ENCODE measurements at places on chromosomes 4 and X.

DNA sequence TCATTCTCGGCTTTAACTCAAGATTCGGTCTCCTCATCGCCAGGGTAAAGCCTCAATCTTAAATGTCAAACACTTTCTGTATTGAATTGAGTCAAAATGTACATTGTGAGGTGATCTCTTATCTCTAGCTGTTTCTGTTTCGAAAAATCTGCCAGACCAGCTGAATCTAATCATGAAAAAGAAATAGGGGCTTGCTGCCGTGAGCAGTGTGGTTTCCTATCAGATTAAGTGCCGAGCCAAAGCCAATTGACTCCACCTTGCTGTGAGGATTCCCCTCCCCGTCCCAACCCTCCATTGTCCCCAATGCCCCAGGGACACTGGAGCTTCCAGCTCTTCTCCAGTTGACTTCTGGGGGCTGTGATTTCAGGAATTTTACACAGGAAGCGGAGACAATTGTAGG is 12.5 kb upstream of the CRLF2 start:
- no peak for DNase-seq

- no peak for DNase-seq
Measured at GRCh38 chr4:130712038-130712437, 1616.1 kb downstream of the C4orf33 start.

DNA sequence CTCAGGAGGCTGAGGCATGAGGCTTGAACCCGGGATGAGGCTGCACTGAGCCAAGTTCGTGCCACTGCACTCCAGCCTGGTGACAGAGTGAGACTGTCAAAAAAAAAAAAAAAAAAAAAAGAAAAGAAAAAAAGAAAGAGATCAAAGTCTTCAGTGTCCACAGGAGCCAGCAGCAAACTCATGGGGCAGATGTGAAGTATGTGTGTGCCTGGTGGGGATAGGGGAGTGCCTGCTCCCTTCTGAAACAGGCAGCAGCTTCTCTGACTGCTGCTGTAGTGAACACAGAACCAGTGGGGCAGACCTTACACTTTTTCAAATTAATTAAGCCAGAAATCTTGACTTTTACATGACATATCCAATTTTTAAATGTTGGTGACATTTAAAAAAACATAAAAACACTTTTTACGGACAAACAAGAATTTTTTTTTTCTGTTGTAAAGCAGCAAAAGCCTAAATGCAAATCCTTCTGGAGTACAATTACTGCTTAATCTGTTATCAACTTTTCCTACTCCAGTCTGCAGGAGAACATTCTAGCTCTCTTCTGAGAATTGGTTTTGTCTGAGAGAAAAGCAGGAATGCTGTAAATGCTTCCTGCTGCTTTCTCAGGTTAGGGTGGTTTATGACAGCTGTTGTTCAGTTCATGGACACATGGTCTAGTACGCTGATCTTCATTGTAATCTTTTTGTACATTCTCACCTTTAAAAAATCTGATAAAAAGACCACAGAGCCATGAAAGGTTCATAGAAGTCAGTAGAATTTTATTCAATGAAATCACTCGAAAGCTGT is 311.1 kb downstream of the CAMK2D start:
- DNase-seq = no peak

DNA sequence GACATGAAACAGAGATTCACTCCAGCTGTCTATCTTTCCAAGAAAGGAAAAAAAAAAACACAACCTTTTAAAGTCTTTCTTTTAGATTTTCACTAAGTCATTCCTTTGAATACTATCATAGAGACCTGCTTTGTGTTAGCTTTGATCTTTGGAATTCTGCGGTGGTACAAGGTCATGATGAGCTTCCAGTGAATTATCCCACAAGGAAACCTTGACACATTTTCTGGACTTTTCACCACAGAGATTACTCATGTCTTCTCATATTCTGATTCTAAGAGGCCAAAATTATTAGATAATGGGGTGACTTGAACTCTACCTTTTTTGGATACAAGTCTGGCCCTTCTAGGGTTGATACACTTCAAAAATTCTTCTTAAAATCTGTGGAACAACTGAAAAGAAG is 201.6 kb downstream of the PACRGL start:
- no peak for DNase-seq

GRCh38 chr4:14596904-14597303 is 405.4 kb upstream of the CPEB2 start:
- DNase-seq = no peak

GRCh38 chr4:16991450-16991849 is 93.0 kb upstream of the LDB2 start:
- no peak for DNase-seq

DNA sequence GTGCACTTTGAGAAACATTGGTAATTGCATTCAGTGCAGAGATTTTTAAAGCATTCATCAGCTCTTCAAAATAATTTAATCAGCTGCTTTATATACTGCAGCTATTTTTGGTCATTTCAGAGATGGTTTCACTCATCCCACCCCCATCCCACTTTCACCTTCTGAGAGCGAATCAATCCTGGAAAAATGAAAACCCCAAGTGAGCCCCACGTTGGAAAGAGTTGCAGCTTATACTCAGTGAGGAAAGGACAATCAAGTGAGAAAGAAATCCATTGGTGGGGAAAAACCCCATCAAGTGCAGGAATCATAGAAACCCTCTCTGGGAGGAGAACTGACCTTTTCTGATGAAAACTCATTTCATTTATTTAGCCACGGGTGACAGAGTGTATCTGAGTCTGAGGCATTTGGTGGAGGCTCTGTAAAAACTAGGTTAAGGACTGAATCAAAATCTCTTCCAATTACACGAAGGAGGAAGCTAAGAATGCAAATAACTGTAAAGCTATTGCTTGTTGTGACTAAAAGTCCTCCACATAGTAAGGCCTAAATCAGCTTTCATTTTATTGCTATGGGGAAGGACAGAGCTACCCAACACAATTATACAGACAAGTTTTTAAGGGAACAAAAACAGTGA is 240.4 kb upstream of the PGRMC2 start:
- no peak for DNase-seq

DNA sequence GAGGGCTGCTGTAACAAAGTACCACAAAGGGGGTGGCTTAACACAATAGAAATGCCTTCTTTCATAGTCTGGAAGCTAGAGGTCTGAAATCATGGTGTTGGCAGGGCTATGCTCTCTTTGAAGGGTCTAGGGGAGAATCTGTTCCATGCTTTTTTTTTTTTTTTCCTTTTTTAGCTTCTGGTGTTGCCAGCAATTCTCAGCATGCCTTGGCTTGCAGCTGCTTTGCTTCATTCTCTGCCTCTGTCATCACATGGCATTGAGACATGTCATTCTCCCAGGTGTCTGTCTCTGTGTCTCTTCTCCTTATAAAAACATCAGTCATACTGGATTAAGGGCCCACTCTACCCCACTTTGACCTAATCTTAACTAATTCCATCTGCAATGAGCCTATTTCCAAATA is 78.6 kb upstream of the BOD1L1 start:
- DNase-seq = no peak

GRCh38 chr4:146049802-146050201 is 111.2 kb upstream of the ZNF827 start:
- no peak for DNase-seq

DNA sequence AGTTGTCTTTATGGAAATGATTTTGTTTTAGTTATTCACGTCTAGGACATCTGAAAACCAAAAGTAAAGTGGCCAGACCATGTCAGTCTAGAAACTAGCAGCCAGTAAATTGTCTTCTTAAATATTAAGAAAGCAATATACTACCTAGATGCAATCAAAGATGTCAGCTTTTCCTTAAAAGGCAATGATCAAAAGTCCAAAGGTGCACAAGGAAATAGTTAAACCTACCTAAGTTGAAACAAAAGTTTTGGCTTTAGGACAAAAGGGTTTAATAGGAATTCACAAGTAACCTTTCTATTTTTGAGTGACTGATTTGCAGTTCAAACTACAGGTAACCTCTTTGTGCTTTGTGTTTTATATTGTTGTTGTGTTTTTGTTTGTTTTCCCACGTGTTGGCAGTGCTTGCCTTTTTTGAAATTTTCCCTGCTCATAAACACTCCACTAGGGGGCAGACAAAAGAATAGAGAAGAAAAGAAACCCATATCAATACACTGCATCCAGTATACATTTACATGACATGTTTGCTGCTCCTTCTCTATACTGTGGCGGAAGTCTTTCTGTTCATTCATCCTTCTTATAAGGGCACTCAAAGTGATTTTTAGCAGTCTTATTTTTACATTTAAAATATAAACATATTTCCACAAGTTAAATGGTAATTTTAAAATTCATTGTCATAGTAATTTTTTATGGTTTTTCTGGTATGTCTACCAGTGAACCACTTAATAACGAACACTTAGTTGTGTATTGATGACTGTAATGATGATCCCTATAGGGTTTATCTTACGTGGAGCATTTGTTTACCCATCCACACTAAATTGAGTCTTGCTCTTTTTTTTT is 62.7 kb downstream of the GAB1 start:
- DNase-seq = no peak

DNA sequence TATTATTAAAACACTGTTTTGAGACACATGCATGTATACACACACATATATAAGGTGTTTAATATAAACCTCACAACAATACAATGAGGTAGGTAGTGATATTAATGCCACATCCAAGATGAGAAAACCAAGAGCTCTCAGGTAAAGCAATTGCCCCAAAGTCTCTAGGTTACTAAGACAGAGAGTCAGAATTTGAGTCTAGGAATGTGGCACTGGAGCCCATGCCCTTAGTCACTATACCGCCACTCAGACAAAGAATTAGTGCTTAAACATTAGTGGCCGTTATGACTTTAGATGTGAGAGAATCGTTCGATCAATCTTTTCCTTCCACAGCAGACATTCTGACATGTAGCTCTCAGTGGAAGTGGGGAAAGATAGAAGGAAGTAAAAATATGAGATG is 108.2 kb upstream of the ACSL4 start:
- DNase-seq = no peak

DNA sequence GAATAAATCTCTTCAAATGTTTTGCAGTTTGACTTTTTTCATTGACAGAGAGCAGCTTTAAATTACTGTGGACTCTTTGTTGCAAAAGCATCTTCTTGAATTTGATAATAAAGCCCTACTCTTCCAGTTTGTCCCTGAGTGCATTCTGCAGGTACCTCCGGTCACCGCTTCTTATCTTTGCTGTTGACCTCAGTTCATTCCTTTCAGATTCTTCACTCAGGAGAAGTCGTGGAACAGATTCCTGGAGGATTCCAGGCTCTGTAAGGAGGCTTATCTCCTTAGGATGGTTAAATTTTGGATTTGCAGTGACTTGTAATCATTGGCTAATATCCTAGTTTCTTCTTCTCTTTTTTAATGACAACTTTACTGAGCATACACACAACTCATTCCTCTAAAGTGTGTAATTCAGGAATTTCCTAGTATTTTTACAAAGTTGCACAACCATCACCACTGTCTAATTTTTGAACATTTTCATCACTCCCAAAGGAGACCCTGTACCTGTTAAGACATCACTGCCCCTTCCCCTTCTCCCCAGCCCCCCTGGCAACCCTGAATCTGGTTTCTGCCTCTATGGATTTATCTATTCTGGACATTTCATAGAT is 22.0 kb downstream of the TBL1X start:
- DNase-seq = no peak

DNA sequence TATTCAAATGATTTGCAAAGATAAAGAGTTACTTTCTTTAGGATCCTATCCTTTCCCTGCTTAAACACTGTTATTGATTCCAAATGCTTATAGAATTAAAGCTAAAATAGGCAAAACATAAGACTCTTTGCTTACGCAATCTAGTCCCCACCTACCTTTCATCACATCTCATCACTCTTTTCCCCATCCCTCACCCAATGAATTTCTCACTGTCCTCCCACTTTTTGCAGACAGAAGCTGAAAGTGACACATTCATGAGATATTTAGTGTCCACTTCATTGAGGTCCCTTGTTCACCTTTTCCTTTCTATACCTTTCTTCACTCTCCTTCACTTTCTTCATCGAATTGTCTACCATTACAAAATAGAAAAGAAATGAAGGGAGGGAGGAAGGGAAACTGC is 424 bp downstream of the SATL1 start:
- no peak for DNase-seq

DNA sequence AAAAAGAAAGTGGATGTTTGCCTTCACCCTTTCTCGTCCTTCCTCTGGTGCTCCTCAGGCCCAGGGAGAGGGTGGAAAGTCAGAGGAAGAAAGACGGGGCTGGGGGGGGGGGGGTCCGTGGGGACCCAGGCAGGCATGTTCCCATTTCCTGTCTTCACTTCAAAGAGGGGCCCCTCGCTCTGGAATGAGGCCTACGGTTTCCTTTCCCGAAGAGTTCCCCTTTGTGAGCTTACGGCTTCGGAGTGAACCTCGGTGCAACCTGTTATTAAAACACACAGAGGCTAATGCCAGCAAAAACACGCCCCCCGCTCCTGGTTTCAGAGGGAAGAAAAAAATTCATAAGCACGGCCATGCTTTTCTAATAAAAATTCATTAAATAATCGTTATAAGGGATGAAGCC is 40.1 kb downstream of the SHOX start:
- DNase-seq = no peak

DNA sequence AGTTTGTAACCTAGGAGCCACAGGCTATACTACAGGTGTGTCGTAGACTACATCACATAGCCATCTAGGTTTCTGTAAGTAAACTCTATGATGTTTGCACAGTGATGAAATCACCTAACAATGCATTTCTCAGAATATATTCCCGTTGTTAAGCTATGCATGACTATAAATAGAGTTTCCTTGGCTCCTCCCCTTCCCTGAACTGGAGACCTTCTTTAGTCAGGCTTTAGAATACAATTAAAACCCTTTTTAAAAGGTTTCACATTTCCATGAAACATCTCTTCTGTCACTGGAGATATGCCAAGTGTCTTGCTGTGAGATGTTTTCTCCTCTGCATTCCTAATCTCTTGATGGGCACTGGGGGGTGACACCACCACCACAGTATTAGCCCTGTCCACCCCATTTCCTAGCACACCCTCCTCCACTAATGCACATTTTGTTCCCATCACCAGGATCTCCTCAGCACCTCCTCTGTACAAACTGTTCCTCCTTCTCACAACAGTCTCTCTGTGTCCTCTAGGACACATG is 334.6 kb upstream of the CPEB2 start:
- DNase-seq = no peak

GRCh38 chr4:152679414-152680281 is at the start of gene TMEM154:
Gene TMEM154, minus strand, starts transcription at chr4:152679997. Its CDS starts 64 bp downstream, at chr4:152679933.
- DNase-seq = no peak

- DNase-seq = no peak
Measured at GRCh38 chr4:1478766-1479355, 72.6 kb upstream of the NKX1-1 start.

DNA sequence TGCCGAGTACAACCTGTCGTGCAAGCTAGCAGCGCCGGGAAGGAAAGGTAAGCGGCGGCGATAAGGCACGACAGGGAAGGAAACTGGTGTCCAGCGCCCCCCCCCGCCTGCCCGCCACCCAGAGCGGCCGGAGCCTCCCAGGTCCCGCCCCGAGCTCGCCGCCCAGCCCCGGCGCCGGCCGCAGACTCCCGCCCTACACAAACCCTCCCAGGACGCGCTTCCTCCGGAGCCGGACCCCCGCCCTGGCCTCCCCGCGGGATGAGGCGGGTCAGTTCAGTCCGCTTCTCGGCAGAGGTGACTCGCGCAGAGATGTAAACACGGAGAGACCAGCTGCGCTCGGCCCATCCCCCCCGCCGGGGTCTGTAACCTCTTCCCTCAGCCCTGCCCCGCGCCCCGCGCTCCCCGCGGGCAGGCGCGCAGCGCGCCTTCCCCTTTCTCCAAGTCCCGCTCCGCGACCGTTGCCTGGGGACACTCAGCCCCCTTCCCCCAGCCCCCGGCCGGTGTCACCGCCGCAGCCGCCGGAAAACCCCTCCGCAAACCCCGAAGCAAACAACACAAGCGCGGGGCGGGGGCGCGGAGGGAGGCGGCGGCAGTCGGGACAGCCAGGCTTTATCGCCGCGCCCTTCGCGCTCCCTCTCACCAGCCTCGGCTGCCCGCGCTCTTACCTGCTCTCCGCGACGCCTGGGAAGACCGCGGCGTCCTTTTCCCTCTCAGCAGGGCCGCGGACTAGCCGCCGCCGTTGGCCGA is 543 bp downstream of the ELF2 start:
- DNase-seq = no peak
